ENCODE measurements at places on chromosomes 1 and 21.

- no peak for DNase-seq
These were observed 180.3 kb upstream of the RGS18 start for GRCh38 chr1:191977874-191978506.

DNA sequence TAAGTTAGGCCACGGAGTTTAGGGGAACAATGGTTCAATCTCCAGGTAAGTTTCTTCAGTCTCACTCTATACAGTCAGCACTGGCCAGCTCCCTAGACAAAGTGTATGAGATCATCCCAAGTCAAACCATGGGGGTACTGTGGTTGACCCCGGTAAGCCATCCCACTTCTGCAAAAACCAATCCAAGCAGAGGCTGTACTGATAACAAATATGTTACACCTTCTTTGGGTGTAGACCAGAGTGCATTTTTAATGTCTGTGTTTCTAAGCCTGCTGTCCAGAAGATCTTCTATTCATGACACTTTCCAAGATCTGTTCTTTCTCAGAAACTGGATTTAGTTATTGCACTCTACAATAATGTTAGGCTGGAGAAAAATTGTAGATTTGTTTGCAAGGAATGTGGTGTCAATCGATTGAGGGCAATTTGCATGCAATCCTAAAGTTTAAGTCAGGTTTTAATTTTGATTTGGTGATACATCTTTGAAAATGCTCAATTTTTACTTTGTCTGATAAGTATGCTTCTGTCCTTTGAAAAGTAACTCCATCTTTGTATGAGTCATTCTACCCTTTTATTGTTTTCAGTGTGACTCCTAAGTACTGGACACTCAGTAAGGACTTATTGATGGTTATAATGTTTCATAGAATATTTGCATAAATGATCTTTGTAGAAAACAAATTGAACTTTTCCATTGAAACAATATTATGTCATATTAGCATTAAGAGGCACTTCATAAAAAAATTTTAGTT lies 152.4 kb downstream of the HLX start:
- DNase-seq = no peak

DNA sequence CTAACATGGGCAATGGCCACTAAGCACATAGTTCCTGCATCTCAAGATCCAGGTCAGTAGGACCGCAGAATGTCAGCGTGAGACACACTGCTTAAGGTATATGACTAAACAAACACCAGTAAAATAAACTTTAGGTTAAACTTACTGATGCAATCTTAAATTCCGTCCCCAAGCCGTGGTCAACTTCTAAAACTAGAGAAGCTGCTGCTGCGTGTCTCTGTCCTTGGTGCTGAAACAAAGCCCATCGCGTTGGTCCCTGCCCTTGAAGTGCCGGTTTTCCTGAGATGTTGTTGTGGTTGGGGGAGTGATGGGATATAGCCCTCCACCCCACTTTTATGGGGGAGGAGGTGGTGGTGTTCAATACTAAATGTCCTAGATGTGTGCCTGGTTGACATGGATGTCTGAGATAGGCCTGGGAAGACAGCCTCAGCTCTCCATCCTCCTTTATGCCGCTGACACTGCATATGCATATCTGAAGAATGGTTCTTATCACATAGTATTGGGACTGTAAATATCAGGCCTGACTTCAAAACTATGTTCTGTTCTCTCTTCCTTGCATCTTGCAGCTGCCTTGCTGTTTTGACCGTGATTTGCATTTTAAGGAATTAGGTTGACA lies 72.0 kb upstream of the KCNA3 start:
- DNase-seq = no peak

GRCh38 chr1:107147843-107148242 lies 7.0 kb downstream of the NTNG1 start:
- DNase-seq = no peak

DNA sequence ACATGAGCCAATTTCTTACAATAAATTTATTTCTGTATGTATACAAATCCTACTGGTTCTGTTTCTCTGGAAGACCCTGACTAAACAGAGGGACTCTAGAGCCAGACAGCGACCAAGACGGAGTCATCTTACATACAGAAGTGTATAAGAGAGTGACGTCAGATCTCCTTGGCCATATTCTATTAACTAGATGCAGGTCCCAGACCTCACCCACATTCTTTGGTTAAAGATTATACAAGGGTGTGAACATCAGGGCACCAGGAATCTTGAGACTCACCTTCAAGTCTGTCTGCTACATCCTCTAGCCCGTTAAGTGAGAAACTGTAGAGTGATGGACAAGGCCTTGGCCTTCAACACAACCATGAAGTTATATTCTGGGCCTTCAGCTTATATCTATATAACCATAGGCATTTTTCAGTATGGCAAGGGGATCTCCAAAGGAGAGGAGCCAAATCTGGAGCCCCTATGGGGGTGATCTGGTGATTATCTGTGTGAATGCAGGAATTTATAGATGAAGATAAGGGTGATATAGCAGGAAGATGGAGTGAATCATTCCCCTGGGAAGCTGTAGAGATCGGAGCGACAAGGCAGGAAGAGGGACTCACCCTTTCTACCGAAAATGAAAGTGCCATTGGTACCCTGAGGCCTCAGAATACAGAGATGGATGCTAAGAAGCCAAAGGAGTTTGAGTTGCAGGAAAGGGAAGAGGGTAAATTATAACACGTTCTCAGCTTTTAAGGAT lies 83.9 kb downstream of the ADAMTS1 start:
- DNase-seq = no peak

GRCh38 chr1:167805041-167805556 lies 83.3 kb downstream of the MPZL1 start:
- DNase-seq = no peak

Measured in D721Med (cell line).